ENCODE measurements at places on chromosomes 13 and 19.

DNA sequence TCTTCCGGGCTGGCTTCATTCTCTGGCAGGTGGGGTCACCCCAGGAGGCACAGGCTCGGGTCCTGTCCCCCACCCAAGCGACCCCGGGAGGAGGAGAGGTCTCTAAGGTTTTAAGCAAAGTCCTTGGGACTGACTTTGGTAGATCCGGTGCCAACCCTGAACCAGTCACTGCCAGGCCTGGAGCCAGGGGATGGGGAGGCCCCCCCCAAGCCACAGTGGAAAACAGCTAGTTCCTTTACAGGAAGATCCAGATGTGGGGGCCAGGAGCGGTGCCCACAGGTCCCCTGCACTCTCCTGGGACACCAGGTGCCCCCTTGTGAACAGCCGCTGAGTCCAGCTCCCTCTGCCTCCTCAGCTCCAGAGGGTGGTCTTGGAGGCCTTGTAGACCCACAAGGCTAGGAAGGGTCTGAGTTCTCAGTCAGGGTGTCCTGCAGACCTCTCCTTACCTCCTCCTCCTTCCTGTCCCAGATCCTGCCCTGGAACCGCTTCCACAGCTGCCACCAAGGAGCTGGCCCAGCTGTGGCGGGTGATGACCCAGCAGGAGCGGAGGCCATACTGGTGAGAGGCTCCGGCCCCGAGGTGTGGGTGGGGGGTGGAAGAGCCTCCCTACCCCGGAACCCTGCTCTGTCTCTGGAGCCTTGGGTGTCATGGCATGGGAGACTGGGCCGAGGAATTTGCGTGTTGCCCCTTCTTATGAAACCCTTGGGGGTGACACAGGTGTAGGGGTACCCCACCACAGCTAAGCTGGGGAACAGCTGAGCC, 6.0 kb downstream of the SIX5 start:
- DNase-seq = no peak

GRCh38 chr13:80217614-80218456, 123.1 kb downstream of the SPRY2 start:
- DNase-seq = no peak

GRCh38 chr19:45327404-45328143, 4.9 kb upstream of the CKM start:
- DNase-seq = no peak

DNA sequence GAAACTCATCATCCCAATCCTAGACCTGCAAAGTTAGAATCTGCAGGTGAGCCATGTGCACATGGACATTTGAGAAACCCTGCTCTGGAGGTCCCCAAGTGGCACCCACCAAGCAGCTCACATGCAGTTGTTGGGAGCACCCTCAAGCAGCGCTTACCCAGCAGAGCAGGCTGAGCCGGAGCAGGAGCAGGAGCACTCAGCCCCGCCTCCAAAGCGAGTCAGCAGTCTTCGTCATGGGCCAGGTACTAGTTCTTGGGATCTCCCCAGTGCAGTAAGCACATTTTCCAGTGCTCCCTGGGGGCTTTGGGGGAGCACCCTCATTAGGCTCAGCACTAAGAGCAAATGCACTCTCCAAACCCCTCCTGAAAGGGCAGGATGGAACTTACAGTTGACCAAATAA, 572.7 kb downstream of the IRS2 start:
- no peak for DNase-seq

DNA sequence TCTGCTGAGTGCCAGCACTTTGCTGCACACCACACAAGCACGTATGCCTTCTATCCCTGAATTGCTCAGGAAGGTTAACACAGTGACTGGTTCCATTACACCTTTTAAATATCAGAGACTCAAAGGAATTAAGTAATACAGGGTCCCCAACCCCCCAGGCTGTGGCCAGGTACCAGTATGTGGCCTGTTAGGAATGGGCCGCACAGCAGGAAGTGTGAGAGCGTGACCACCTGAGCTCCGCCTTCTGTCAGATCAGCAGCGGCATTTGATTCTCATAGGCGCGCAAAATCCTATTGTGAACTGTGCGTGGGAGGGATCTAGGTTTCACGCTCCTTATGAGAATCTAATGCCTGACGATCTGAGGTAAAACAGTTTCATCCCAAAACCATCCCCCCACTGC, 194.5 kb downstream of the FOXO1 start:
- DNase-seq = no peak

DNA sequence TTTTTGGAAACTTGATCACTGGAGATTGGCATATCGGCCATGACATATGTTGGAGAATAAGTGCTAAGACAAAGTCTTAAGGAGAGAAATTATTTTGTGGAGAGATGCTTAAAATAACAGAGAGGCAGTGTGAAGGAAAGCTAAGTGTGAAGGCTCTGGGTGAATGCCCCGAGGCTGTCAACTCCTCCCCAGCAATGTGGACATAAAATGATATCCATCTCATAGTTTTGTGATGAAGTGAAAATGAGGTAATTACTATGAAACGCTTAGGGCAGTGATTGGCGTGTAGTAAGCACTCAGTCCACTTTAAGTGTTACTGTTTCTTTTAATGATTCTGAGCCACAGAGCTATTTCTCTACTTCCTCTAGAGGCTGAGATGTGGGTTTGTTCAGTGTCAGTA, 195.8 kb upstream of the KLF12 start:
- no peak for DNase-seq

DNA sequence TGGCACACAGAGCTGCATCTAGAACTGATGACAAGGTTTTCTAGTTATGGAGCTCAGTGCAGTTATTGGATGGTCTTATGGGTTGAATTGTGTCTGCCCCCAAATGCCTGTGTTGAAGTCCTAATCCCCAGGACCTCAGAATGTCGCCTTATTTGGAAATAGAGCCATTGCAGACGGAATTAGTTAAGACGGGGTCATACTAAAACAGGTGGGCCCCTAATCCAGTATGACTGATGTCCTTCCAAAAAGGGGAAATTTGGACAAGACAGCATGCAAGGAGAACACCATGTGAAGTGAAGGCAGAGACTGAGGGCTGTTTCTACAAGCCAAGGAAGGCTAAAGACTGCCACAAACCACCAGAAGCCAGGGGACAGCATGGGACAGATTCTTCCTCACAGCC, 148.7 kb downstream of the KCTD12 start:
- no peak for DNase-seq
